ENCODE measurements at places on chromosomes 1 and 21.

DNA sequence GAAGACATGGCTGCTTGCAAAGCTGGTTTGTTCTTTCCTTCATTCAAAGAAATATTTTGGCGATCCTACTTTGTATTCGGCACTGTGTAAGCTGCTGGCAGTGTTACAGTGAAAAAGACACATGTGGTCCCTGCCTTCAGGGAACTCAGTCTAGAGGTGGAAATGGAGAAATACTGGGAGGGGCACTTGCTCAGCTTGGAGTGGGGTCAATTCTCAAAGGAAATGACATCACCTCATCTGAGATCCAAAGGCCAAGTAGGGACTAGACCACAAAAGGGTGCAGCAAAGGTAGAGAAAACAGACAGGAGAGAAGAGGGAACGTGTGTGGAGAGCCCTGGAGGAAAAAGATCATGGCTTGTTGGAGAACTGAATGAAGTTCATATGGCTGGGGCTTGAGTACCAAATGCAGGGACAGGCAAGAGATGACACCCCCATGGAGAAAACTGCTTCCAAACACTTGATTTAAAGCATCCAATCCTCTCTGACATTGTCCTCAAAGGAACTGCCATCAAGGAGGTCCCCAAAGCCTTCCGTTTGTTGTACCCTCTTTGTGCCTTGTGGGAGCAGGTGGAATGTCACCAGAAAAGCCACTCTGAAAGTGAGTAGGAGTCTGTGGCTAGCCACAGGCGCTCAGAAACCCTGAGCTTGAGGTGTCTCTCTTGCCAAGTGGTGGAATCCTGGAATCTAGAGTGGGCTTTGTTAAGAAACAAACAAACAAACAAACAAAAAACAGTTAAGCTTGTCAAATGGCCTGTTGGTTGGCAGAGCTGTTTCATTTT lies 48.3 kb upstream of the TDRD10 start:
- no peak for DNase-seq

DNA sequence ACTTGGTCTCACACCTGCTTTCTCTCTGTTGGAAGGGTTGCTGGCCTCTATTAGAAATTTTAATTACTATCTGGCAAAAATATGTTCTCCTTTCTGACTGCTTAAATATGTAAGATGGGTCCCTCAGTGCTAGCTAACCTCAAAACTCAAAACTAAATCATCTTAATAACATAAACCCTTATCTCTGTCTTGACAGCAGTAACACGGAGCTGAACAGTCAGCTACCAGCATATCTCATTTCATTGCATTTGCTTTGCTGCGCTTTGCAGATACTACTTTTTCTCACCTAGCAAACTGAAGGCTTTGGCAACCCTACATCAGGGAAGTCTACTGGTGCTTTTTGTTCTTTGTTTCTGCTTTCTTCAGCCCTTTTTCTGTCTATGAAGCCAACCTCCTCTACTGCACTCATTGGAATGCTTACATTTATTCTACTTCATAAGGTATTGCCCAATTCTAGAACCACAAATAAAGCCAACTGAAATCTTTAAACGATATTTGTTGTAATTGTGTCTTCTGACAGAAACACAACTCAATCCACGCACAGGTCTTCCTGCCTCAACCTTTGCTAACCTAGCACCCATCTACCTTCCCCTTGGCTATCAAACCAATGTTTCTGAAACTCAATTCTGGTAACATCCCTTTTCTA lies 95.6 kb downstream of the RERE start:
- no peak for DNase-seq

DNA sequence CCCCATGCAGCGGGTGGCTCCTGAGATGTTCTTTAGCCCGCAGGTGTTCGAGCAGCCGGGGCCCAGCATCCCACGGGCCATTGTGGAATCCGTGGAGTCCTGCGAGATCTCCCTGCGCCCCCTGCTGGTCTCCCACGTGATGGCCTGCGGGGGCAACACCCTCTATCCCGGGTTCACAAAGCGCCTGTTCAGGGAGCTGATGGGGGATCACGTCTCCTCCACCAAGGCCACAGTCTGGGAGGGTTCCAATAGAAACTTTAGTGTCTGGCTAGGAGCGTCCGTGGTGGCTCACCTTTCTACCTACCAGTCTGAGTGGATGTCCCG lies 71.0 kb downstream of the ACTL8 start:
- no peak for DNase-seq

- no peak for DNase-seq
Observed at GRCh38 chr1:242139442-242139841, 140.5 kb upstream of the MAP1LC3C start.

GRCh38 chr1:220789532-220790147 lies 2.9 kb downstream of the MTARC1 start:
- no peak for DNase-seq

DNA sequence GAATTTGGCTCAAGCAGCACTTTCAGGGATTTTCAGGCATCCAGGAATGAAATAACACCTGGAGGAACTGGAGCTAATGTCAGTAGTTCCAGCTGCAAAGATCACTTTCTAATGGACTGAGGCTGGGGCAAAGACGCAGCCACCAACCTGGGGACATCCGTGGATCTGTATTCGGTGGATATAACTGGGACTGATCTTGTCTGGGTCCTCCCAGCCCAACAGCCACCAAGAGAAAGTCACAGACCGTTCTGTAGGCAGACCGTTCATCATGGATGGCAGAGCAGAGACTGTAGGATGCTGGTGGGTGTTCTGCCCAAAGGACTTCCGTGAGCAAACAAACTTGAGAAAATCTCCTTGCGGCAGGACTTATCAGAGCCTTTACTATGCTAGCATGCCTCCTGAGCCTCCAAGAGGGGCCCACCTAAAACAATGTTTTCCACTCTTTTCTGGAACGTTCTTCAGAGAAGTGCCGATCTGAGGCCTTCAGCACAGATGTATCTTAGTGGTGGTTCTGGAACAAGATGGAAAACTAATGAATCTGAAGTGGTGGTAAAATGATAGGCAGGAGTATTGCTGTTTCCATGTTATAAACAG lies 86.1 kb upstream of the KLHDC7A start:
- no peak for DNase-seq

- no peak for DNase-seq
Observed at GRCh38 chr1:62962901-62963776, 179.2 kb downstream of the ATG4C start.

DNA sequence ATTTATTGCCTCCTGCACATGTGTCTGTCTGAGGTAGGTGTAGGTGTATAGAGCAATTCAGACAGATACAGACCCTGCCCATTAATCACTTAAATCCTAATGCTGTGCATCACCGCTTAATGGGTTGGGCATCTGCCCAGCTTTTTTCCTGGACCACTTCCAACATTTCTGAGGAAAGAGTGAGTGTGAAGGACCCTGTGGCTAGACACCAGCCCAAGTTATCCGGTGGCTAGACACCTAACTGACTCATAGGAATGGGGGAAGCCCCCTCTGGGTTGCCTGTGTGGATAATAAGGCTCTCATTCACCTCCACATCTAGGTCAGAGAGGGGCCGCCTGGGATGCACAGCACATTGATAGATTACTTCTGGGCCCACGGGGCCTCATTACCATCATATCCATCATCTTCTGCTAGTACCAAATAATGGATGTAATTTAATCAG lies 121.1 kb upstream of the RAVER2 start:
- DNase-seq: no peak

DNA sequence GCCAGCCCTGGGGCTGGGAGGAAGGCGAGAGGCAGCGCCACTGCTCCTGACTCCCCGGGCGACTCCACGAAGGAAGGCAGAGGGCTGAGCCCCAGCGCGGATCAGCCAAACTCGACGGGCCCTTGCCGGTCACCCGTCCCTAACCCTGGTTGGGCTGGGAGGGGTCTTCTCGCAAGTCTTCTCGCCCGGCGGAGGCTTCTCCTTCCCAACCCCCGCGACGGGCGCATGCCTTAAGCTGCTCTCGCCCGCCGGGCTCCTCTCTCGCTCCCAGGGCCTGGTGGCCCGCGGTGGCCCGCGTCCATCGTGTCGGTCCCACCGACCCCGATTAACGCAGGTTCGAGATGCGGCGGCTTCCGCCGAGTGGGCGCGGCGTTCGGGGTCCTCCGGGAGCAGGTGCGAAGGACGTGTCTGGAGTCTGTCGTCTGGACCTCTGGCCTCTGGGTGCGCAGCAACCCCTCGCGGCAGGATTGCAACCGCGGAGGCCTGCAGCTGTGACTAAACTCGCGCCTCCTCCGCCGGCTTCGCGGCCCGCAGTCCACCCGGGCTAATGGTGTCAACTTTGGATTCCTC lies 29.0 kb upstream of the PPM1J start:
- no peak for DNase-seq

GRCh38 chr1:64398936-64399335 lies 71.0 kb upstream of the CACHD1 start:
- no peak for DNase-seq

GRCh38 chr1:46802901-46803574 lies 4.2 kb downstream of the CYP4B1 start:
- DNase-seq: no peak

DNA sequence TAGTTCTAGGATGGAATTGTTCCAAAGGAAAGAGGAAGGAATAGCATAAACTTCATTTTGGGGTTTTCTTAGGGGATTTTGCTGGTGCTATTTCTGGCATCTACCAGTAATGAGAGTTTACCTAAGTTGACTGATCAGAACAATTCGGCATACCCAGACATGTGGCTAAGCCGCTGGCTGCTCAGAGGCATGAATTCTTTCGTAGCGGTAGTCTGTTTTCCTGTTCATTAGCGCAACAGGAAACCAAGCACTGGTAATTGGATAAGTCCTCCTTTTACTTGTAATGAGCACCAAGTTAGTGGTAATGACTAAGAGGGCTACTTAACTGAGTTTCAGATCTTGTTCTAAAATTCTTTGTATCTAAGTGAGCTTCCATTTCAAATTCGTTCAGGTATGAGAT lies 38.6 kb downstream of the C21orf91 start:
- peak; percentile 59 for DNase-seq

DNA sequence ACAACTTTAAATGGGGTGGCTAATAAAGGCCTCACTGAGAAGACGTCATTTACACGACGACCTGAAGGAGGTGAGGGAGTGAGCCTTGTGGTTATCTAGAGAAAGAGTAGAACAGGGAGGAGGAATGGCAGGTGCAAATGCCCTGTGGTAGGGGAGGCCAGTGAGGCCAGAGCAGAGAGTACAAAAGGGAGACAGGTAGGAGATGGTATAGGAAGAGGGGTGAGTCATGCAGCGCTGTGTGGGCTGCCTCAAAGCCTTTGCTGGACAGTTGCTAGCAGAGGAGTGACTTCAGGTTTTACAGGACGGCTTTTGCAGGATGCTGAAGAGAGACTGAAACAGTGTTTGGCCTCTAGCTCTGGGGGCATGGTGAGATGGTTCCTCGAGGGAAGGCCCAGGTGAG lies 116.0 kb downstream of the IER5 start:
- no peak for DNase-seq

GRCh38 chr1:36149973-36150295 lies 648 bp upstream of the TRAPPC3 start:
- DNase-seq: no peak

DNA sequence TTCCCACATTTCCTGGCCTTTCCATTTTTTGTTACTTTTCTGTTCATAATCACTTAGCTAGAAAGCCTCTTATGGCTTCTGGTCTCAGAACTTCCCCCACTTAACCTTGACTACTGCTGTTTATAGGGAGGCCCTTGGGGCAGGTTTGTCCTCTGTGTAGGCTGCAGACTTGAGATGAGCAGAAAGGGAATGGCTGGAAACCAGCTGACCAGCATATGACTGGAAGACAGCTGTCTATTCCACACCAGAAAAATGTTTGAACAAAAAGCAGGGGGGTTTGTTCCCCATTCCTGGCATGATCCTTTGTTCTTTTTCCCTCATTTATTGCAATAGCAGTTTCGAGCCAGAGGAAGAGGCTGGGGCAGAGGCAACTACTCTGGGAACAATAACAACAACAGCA lies 4.9 kb upstream of the SH3D21 start:
- DNase-seq: no peak

GRCh38 chr1:17091252-17091651 lies 28.0 kb downstream of the PADI2 start:
- no peak for DNase-seq

GRCh38 chr1:178528228-178528952 lies 15.5 kb downstream of the TEX35 start:
- no peak for DNase-seq

- no peak for DNase-seq
Observed at GRCh38 chr1:18939398-18940302, 16.8 kb downstream of the IFFO2 start.

DNA sequence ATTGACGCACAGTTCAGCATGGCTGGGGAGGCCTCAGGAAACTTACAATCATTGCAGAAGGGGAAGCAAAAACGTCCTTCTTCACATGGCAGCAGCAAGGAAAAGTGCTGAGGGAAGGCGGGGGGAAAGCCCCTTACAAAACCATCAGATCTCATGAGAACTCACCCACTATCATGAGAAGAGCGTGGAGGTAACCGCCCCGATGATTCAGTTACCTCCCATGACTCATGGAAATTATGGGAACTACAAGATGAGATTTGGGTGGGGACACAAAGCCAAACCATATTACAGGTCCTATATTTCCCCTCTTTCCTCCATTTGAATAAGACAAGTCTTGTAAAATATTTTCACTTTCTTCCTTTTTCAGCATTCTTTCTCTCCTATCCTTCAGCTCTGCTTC lies 7.7 kb upstream of the TTLL7 start:
- no peak for DNase-seq

DNA sequence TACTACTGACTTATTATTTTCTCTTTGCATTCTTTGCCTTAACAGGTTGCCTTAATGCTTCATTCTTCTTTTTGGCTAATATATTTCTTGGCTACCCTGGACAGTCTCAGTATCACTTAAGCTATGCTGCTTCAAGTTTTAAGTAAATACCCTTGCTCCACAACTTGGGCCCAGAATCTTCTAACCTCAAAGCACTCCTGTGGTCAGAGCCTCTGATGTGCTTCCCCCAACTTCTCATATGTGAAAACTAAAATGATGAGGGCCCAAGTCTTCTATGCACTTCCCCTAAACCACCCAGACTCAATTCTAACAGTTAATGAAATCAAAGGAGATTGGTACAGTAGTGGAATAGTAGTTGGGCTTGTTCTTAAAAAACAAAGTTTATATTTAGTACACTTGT lies 314.1 kb downstream of the PLPP3 start:
- no peak for DNase-seq

DNA sequence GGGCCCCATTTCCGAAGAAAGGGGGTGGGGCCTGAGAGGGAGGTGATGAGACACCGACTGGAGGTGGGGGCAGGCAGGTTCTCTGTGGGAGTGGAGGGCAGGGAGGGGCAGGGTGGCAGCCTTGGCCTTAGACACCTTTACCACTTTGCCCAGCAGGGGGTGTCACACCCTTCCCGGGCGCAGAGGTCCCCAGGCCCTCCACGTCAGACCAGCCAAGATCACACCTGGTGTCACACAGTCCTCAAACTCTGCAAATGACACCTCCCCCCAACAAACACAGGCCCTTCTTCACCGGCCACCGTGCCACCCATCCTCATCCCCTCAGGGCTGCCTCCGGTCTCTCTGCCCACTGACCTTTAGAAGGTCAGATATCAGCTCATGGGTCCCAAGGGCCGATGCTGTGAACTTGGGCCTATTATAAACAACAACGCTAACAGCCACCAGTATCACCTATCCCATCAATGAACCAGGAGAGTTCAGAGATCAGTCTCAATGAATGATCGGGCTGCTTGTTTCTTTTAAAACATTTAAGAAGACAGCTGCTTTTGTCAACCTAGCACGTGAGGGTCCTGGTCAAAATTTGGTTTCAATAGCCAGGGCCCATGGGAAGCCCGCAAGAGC lies 103.9 kb downstream of the CASZ1 start:
- DNase-seq: peak; percentile 44

GRCh38 chr1:145845144-145845513 lies 301 bp upstream of the NUDT17 start:
- DNase-seq: no peak
